Peyer's patch (tissue), 4 donors: ENCODE measurements at places on chromosomes 5 and 9. TPM values are rescaled to one million over a fixed set of nuclear protein-coding genes. Genes with fewer than 3 reads are reported as not detected.

The FAM170A gene
- not detected for total RNA-seq

The ARL15 gene
- total RNA-seq, result 44.5 TPM

The PAEP gene
- not detected for total RNA-seq

The LCN9 gene
- total RNA-seq, result not detected

The NUTM2G gene
- not detected for total RNA-seq

The CDH18 gene
- not detected for total RNA-seq

The SLC6A19 gene
- 500 TPM for total RNA-seq

The JAKMIP2 gene
- total RNA-seq, result not detected

The TENT4A gene
- 28.0 TPM for total RNA-seq

The GPR150 gene
- 4.1 TPM for total RNA-seq

The FBXO10 gene
- 12.4 TPM for total RNA-seq

The CDH12 gene
- not detected for total RNA-seq

The SV2C gene
- 0.18 TPM for total RNA-seq

The HCN1 gene
- not detected for total RNA-seq

The PCDH12 gene
- total RNA-seq, result 0.53 TPM

The FOXD1 gene
- total RNA-seq, result 5.8 TPM

The GABRA6 gene
- total RNA-seq, result not detected

The HMCN2 gene
- total RNA-seq, result 39.9 TPM

The LCN15 gene
- total RNA-seq, result not detected

The MELK gene
- total RNA-seq, result 3.2 TPM

The NOTCH1 gene
- total RNA-seq, result 54.6 TPM

The DCTN4 gene
- total RNA-seq, result 75.9 TPM

The TMEM267 gene
- total RNA-seq, result 5.0 TPM

The ANKRD31 gene
- not detected for total RNA-seq

The OR1Q1 gene
- total RNA-seq, result not detected

The ATP6V0E1 gene
- total RNA-seq, result 175 TPM

The TPPP gene
- total RNA-seq, result 17.4 TPM

The PCDHB11 gene
- total RNA-seq, result 2.8 TPM
